NCI-H1436 (cell line): ENCODE measurements at places on chromosomes 1 and 21.

GRCh38 chr1:167066333-167067122, 23.6 kb downstream of the GPA33 start:
- DNase-seq = peak; percentile 62

DNA sequence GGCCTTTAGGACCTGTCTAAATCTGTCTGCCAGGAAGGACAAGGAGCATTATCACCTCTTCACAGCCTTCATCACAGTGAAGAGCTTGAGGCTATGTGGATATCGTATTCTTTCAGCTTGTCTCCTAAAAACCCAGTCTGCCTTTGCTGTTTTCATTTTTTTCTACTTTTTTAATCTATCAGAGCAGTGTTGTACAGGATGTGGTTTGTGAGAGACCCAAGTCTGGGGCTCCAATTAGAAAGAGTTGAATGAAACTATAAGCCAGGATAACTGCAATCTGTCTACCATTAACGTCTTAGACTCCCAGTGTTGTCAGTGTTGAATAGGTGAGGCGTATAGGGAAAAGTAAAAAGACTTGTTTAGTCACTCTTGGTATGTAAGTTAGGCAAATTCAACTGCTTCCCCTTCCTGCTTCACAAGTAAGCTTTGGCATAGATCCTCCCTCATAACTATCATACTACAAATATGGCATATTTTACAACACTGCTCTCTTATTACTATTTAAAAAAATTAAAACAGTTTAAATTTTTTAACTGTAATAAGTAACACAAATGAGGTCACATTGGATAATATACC, 1225.8 kb upstream of the PRMT6 start:
- no peak for DNase-seq

DNA sequence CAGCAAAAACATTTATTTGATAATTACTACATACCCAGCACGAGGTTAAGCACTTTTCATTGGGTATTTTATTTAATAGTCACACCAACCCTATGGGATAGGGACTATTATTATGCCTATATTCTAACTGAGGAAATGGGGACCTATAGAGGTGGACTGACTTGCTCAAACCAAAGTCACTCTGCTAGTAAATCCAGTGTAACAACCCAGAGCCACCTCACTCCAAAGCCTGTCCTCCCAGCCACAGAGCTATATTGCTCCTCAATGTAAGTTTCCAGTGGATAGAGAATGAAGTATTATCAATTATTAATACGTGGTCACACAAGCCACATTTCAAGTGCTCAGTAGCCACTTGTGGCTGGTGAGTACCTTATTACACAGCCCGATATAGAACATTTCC, 97.5 kb downstream of the RGS2 start:
- no peak for DNase-seq

- DNase-seq = no peak
Observed at GRCh38 chr21:36509973-36510664, 30.2 kb upstream of the CLDN14 start.

GRCh38 chr1:212782422-212783154, 9.0 kb downstream of the NSL1 start:
- no peak for DNase-seq

GRCh38 chr1:178142806-178143205, 48.9 kb downstream of the RASAL2 start:
- DNase-seq = no peak

GRCh38 chr1:162040657-162041056, 17.0 kb upstream of the OLFML2B start:
- no peak for DNase-seq

GRCh38 chr1:60847391-60847790, 235.0 kb upstream of the NFIA start:
- no peak for DNase-seq

DNA sequence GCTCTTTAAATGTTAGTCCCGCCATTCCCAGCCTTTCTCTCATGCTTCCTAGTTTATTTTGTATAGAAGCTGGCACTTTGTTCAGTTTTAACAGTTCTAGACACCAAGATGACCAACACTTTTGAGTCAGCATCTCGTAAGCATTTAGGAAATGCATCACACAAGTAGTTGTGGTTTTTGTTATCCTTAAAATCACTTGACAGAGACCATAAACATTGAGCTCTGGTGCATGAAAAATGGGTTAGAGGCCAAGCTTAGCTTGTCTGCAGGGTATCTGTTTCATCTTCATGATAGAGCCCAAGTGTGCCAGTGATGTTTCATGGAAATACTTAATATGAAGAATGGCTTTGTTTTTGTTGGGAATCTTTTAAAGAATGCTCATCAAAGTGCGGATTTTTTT, 159.7 kb downstream of the DISP1 start:
- no peak for DNase-seq

DNA sequence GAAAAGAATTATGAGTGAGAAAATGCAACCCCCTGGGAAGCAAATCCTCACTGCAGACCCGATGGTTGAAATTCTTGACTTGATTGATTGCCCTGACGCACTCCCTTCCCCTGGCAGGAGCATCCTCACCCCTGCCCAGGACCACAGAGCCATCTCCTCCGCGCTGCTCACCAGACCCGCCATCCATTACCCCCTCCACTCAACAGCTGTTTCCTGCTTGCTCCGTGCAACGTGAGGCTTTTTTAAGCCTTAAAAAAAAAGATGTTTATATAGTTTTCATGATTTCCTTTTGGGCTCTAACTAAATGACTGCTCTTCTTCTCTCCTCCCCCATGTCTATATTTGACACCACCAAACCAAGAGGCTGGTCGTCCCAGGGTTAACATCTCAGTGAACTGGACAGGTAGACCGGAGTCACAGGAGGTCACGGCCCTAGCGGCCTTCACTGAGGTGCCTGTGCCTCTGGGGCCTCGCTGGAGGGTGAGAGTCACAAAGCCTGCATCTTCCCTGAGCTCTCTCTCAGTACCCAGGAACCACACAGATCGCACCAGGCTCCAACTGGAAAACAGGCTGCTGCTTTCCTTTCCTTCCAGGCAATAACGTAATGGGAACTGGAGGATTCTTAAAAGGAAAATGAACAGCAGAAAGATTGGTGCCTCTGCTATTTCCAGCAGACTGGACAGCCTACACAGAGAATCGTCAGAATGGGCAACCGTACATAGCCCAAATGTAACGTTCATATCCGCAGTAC, 49.8 kb downstream of the ZBTB18 start:
- DNase-seq = no peak

DNA sequence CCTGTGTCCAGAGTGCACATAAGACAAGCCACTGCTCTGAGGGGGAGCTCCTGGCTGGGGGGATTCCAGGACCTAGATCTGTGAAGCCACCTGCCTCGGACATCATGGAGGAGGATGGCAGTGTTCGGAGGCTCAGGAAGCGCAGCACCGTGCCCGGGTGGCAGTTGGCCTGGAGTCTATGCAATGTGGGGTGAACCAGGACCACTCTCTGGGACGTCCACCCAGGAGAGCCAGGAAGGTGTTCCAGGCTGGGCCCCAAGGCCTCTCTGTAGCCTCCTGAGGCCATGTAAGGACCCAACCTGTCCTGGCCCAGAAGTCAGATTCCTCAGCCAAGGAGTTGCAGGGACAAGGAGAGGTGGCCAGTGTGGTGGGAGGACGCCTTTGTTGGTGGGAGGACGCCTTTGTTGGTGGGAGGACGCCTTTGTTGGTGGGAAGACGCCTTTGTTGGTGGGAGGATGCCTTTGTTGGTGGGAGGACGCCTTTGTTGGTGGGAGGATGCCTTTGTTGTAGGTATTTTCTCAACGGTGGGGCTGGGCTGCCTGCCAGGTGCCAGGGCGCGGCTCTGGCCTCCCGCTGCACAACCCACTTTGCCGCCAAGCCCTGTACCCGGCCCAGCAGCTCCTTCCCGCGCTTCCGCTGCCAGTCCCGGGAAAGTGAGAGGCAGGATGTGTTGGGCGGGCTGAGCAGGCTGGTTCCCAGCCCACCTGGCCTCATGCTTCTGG, 30.6 kb upstream of the BMP8B start:
- DNase-seq = no peak

DNA sequence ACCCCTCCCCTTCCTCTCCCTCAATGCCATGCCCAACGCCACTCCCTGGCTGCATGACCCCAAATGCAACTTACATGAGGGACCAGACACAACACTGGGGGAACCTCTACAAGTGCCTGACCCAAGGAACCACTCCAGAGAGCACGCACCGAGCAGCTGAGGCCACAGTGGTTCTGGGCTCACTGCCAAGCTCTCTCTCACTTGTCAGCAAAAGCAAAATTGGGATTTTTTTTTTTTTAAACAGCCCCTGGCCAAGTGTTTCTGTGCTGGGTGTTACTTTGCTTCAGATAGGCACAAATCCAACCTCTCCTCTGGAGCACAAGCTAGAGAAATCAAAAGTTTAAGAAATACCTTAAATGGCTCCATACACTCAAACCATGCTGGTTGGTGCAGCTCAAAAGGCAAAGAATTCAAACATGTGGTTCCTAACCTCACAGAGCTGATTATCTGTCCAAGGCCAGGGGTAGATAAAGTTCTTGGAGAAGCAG, 363.0 kb downstream of the SETD4 start:
- peak; percentile 34 for DNase-seq

- no peak for DNase-seq
Observed at GRCh38 chr1:201326710-201327109, 43.4 kb downstream of the PKP1 start.

DNA sequence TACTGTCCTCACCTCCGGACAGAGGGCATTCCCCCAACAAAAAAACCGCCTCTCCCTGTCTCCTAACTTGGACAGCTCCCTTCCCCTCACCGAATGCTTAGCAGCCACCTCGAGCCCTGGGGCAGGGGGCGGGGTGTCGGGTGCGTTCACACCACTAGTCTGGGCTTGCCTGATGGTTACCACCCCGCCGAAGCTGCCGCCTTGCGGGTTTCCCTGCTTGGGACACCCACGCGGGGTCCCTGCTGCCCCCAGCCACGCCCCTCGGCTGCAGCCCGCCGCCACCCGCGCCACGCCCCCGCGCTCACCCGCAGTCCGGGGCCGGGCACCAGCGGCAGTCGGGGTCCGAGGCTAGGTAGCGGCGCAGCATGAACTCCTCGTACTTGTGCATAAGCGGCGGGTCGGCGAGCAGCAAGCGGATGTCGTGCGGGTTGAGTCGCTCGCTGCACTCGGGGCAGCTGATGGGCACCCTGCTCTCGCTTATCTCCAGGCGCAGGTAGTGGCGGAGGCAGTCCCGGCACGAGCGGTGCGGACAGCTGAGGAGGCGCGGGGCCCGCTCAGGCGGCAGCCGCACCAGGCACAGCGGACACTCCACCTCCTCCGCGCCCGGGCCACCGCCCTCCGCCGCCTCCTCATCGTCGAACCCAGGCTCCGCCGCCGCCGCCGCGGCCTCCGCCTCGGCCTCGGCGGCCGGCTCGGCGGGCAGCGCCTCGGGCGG, 706 bp downstream of the RNF19B start:
- DNase-seq = peak; percentile 30

DNA sequence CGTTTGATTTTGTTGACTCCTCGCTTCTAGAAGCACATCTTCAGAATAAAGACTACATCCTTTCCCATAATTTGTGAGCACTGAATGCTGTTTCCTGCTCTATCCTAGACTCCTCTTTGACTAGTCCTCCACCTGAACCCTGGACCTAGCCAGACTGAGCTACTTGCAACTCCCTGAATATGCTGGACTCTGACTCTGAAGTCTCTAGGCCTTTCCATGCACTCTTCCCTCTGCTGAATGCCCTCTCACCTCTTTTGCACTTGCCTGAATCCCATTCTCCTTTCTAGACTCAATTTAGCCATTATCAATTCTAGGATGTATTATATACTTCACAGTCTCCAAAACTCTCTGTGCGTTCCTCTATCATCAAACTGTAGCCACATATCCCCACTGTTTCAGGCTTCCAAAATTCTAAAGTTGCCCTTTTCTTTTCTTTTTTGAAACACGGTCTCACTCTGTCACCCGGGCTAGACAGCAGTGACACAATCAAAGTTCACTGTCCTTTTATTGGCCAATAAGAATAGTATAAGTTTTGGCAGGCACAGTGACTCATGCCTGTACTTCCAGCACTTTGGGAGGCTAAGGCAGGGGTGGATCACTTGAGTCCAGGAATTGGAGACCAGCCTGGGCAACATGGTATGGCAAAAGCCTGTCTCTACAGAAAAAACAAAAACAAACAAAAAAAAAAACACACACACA, 127.0 kb downstream of the LTN1 start:
- no peak for DNase-seq

- DNase-seq = peak; percentile 12
Observed at GRCh38 chr1:14094611-14095400, 394.8 kb downstream of the PRDM2 start.
